Activated T-cell treated with anti-CD3 and anti-CD28 coated beads, Interleukin-2, amount 50 U/mL, for 4 hours (primary cell): ENCODE measurements at places on chromosomes 12 and 14.

GRCh38 chr14:65866886-65867285 lies 454.4 kb downstream of the FUT8 start:
- DNase-seq: no peak

- no peak for DNase-seq
Observed at GRCh38 chr12:12048714-12049113, 22.0 kb upstream of the BCL2L14 start.

- DNase-seq: no peak
Observed at GRCh38 chr12:84843593-84844144, 68.9 kb downstream of the SLC6A15 start.

DNA sequence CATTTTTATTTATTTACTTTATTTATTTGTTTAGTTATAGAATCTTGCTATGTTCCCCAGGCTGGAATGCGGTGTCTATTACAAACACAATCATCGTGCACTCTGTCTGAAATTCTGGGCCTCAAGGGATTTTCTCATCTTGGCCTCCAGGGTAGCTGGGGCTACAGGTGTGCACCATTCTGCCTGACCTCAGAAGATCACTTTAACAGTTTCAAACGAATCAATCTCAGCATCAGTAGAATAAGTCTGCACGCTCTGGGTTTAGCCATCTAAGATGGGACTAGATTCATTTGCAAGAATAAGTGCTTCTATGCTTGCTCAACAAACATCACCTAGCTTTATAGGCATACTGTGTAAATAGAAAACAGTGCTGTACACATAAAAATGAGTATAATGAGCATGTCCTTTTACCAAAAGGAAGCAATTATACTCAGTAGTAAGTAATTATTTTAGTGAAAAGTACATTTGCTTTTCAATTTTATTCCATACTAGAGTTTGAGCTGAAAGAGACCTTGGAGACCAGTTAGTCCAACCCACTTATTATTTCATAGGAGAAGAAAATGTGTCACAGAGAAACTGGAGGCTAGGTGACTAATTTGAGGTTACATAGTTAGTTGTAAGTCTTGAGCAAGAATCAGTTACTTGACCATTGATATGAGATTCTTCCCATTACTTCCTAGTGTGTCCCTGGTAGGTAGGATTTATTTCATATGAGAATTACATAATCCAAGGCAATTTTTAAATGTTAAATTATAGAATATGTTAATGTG lies 456.5 kb upstream of the LMO3 start:
- no peak for DNase-seq

GRCh38 chr14:96251656-96252155 lies 4.3 kb upstream of the BDKRB1 start:
- no peak for DNase-seq

GRCh38 chr12:97301576-97301975 lies 161.0 kb upstream of the RMST start:
- DNase-seq: no peak

DNA sequence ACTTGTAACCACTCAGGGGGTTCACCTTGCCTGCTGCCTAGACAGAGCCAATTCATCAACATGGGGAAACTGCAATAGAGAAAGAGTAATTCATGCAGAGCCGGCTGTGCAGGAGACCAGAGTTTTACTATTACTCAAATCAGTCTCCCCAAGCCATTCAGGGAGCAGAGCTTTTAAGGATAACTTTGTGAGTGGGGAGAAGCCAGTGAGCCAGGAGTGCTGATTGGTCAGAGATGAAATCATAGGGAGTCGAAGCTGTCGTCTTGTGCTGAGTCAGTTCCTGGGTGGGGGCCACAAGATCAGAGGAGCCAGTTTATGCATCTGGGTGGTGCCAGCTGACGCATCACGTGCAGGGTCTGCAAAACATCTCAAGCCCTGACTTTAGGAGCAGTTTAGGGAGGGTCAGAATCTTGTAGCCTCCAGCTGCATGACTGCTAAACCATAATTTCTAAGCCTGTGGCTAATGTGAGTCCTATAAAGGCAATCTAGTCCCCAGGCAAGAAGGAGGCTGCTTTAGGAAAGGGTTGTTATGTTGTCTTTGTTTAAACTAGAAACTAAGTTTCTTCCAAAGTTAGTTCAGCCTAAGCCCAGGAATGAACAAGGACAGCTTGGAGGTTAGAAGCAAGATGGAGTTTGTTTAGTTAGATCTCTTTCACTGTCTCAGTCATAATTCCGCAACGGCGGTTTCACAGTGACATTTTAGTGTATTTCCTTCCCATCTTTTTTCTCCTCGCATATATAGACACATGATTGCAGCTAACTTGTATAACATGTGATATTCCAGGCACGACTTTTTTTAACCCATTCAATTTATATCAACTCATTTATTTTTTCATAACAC lies 68.9 kb upstream of the NCOR2 start:
- peak; percentile 40 for DNase-seq

GRCh38 chr14:44279357-44279756 lies 227.7 kb downstream of the FSCB start:
- no peak for DNase-seq

DNA sequence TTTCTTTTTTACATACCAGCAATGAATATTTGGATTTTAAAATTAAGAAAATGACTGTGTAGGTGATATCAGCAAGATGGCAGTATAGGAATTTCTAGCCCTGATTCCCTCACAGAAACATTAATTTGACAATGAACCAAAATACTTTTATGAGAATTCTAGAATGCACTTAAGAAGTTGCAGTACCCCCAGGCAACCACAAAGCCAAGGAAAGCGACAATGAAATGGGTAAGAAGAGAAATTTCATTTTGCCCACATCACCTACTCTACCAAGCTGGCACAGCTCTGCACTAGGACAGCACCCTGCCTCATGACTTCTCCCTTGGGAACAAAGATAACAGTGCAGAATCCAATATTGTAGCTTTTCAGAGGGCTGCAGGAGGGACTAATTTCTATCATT lies 6.6 kb downstream of the OR9K2 start:
- no peak for DNase-seq

DNA sequence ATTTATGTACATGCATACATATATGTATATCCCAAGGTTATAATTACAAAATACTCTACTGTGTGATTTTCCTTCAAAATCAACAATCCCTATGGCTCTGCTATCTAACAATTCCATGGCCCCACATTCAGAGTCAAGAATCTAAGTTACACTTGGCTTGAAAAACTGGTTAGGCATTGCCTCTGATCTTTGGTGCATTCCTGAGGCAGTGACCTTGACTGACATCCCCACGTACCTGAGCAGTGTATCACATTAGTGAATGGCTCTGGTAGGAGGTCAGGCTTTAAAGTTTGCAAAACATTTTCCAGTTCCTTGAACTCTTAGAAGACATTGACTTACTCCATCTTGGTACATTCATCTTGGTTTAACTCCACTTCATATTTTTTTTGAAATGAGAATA lies 8.5 kb upstream of the STON2 start:
- DNase-seq: no peak

DNA sequence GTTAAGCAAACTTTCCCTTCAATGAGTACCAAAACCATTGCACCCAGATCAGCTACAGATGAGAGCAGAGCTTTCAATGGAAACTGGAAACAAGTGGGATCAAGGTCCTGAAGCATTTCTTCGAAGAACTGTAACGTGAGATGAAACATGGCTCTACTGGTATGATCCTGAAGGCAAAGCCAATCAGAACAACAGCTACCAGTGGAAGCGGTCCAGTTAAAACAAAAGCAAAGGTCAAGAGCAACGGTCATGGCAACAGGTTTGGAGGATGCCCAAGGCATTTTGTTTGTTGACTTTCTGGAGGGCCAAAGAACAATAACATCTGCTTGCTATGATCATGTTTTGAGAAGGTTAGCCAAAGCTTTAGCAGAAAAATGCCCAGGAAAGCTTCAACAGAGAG lies 137.9 kb upstream of the CPSF6 start:
- no peak for DNase-seq

GRCh38 chr12:87928031-87928430 lies 101.2 kb downstream of the C12orf50 start:
- DNase-seq: no peak

GRCh38 chr14:103188810-103189480 lies 65.7 kb downstream of the TNFAIP2 start:
- DNase-seq: no peak

DNA sequence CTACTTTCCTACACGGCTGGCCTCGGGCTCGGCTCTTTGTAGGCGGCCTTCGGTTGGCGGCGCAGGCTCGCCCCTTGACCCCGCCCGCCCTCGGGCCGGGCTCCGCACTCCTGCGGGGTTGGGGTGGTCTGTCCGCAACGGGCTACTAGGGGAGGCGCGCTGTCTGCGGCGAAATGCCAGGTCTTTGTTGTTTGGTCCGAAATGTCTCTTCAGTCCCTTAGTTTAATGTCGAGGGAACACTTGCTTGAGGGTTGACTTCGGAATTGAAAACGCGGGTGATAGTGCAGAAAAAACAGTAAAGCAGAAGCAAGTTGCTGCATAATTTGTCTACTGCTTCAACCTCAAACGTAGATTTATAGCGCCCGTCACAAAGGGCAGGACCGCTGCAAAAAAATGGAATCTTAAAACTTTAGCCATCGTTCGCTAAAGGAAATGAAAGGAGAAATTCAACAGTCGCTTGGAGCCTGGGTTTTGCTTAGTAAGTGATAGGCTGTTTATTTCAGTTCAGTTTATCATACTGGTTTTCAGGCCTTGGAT lies 390 bp downstream of the JKAMP start:
- DNase-seq: no peak

- no peak for DNase-seq
Observed at GRCh38 chr12:118830296-118830695, 151.0 kb upstream of the SRRM4 start.

GRCh38 chr12:52838609-52839435 lies 4.7 kb upstream of the KRT79 start:
- DNase-seq: no peak

- no peak for DNase-seq
Observed at GRCh38 chr12:532908-533565, 73.3 kb downstream of the B4GALNT3 start.

- no peak for DNase-seq
Observed at GRCh38 chr12:92629349-92630065, 73.3 kb upstream of the PLEKHG7 start.

DNA sequence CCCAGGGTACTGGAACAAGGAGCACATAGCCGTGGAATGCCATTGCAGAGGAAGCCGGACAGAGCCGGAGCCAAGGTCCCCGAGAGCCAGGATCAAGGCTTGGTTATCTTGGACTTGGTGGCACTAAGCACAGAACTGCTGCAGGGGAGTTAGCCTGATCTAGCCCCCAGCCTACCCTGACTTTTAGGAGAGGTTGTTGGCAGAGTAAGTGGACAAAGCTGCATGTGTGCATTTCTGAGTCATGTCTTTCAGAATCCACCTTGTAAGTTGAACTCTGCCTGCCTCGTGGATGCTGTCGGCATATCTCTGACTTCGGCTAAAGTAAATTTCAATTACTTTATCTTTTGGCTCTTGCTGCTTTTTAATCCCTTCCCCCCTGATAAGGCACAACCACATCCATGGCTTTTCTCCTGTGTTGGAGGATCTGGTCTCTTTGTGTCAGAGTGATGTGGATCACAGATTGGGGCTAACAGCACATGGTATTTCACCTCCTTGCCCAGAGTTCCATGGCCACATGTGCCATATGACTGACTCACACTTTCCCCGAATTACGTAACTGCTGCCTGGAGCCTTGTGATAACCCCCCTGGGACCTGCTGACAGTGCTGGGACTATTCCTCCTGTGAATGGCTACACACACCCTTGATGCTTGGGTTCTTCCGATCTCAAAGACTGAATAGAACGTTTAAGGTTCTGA lies 240.3 kb downstream of the EMP1 start:
- no peak for DNase-seq
